ENCODE measurements at places on chromosomes 16 and 17.

DNA sequence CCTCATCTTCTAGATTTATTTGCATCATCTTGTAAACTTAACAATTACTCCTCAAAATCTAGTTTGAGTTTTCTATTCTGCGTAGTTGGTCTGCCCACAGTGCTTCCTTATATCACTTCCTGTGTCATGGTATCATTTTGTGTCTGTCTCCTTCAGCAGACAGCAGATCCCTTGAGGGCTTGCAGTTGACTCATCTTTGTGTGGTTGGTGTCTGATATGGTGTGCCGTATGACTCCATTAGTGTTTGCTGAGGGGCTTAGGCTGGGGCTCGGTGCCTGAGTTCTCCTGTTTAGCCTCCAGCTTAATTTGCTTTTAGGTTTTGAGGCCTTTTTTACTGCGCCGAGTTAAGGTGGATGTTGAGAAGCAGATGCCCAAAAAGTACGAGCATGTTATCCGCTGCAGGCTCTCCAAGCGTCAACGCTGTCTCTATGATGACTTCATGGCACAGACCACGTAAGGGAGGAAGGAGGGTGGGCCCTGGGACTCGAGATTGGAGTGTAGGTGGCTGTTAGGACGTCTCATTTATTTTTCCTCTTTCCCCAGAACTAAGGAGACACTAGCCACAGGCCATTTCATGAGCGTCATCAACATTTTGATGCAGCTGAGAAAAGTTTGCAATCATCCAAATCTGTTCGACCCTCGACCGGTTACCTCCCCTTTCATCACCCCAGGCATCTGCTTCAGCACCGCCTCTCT is 16.9 kb downstream of the SRCAP start:
- peak; percentile 53 for DNase-seq

GRCh38 chr17:55825213-55825612 is 74.4 kb downstream of the PCTP start:
- no peak for DNase-seq

DNA sequence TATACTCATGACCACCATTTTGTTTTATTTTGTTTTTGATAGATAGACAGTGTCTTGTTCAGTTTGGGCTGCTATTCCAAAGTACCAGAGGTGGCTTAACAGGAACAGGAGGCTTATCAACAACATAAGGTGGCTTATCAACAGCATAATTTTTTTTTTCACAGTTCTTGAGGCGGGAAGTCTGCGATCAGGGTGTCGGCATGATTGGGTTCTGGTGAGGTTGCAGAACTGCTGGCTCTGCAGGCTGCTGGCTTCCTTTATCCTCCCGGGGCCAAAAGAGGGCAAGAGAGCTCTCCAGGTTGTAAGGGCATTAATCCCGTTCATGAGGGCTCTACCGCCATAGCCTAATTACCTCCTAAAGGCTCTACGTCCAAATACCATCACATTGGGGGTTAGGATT is 11.8 kb upstream of the HSD17B2 start:
- DNase-seq = no peak

GRCh38 chr16:67327743-67328142 is 1.1 kb downstream of the LRRC36 start:
- no peak for DNase-seq
